Stimulated activated CD4-positive, alpha-beta T cell treated with anti-CD3 and anti-CD28 coated beads, Interleukin-12 subunit alpha, Interleukin-12 subunit beta, amount 100 ng/mL, for 4 hours (primary cell): ENCODE measurements at places on chromosomes 16 and 17.
A peak's percentile ranks its signal among the peaks of the same experiment; 100 is the strongest.

GRCh38 chr16:24821129-24821528 lies 24.6 kb upstream of the SLC5A11 start:
- no peak for DNase-seq

DNA sequence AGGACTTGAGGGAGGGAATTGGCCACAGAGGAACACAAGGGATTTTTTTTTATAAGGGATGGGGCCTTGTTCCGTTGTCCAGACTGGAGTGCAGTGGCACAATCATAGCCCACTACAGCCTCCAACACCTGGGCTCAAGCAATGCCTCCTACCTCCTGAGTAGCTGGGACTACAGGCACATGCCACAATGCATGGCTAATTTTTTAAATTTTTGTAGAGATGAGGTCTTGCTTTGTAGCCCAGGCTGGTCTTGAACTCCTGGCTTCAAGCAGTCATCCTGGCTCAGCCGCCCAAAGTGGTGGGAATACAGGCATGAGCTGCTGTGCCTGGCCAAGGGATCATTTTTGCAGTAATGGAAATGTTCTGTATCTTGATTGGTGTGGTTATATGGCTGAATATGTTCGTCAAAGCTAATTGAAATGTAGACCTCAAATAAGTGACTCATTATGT lies 56.9 kb downstream of the VMP1 start:
- no peak for DNase-seq

DNA sequence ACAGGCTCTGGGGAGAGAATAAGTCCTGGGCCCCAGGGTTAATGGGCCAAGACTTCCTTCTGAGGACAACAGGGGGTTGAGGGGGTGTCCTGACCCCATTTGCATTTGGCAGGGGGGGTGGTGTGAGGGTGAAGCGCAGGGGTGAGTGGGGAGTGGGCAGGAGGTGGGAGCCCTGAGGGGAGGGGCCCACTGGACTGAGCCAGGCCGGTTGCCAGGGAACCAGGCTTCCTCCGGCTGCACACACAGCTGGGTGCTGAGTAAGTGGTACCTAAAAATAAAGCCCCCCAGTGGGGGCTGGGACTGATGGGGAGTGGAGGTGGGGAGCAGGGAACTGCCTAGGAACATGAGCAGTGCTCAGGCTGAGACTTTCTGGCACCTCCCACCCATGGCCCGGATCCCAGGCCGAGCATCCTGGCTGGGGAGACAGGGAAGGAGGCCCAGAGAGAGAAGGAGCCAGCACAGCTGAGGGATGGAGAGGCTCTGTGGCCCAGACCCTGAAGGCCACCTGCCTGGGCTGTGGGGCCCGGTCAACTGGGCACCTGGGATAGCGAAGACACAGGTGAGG lies 7.5 kb upstream of the RASD1 start:
- DNase-seq, result no peak

DNA sequence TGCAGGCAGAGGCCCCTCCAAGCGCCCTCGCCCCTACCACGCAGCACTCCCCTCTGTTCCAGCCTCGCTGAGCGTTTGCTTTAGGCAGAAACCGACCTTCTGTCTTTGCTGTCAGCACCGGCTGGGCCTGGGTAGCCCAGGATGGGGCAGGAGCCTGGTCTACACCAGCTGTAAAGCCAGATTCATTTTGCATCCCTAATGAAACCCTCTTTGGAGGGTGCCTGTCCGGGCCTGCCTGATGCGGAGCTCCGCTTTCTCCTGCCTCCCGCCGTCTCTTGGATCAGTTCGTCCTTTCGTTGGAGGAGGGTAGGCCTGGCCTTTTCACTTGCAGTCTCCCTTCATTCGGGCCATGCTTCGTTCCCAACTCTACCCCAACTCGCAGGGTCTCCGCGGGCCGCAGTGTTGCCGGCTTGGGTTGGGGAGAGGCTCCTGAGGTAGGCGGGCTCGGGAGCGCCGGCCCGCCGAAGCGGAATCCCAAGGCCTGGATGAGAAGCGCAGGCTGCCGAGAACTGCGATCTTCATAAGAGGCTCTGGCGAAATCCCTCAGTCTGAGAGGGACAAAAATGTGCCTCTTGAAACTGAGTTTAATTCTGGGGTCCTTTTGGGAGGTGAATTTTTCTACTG lies 4.8 kb upstream of the HOXB8 start:
- DNase-seq, result no peak

- DNase-seq, result no peak
These were observed 452.4 kb upstream of the C16orf82 start for GRCh38 chr16:26614237-26614841.

DNA sequence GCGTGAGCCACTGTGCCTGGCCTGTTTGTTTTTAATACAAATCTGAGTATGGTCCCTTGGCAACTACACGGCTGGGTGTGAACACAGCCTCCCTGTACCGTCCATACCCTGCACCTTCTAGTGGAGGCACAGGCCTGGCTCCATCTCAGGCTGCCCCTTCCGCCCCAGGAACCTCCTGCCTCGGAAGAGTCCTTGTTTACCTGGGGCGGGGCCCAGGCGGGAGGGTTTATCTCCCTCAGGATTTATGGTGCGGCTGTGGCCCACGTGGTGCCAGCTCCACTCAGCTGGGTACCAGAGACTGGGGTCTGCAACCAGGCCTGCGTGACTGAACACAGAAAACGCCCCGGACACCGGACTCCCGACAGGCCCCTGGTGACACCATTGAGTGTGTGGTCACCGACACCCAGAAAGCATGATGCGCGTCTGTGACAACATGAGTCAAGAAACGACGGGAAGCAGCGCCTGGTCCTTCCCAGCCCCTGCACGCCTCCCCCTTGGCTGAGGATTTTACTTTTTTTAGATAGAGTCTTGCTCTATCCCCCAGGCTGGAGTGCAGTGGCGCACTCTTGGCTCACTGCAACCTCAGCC lies 19.0 kb downstream of the UNKL start:
- DNase-seq, result no peak

DNA sequence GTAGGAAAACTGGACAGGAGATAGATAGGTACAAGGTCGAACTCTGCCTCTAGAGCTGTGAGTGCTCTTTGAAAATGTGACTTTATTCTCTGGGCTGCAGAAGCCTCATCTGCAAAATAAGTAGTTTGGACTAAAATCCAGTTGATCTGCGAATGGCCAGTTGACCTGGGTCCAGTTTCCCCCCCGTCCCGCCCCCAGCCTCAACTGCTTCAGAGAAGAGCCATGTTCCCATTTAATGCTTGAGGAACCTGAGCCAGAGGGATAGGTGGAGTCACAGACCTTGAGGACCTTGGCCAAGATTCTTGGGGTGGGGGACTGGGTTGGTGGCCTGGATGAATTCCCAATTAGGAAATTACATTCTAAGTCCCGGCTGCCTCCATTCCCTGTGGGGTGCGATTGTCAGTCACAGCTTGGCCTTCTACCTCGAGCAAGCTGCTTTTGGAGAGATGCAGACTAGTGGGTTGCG lies 14.1 kb downstream of the TBX2 start:
- DNase-seq, result no peak

DNA sequence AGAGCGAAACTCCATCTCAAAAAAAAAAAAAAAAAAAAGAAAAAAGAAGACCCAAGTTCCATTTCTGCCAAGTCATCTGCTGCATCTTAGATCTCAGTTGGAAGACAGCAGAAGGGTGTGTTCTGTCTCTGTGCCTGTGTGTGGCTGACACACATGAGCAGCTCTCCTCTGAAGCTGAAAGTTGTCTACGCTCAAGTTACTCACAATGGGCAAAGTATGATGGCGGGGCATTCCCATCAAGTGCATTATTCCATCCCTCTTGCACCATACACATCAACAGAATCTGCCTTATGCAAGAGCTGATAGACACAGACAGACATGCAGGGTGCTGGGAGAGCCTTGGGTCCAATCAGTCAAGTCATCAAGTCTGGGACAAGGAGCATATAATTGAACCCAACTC lies 402.2 kb downstream of the XYLT1 start:
- no peak for DNase-seq

- no peak for DNase-seq
These were observed 1.2 kb downstream of the PRPF8 start for GRCh38 chr17:1683459-1683858.

GRCh38 chr16:85077039-85077438 lies 35.2 kb downstream of the CIBAR2 start:
- no peak for DNase-seq

DNA sequence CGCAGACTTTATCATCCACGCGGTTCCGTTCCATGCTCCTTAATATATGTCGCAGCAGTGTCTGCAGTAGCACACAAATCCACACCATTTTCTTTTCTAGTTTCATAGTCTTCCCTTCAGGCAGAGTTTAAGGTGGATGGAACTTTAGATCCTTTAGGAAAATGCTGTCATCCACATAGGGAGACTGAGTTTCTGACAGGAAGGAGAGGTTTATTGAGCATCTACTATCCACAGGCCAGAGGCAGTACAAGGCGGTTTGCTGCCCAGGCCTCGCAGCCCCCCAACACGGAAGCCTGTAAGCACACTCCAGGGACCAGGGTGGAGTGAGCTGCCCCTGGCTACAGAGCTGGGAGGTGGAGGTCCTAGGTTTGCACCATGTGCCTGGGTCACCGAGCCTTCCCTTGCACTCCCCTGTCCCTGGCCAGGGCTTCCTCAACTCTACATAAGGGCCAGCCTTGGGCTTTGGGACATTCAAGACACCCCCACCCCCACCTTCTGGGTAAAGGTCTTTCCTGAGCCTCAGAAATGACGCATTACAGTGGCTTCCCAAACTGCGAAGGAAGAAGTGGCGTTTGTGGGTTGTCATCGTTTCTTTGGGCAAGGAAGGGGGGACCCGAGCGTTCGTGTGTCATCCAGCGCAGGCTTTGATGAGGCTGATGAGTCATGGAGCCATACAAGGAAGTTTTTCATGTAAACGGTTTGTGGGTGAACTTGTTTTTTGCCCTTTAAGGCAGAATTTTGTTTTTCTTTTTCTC lies 146.5 kb upstream of the PLCG2 start:
- DNase-seq, result peak; percentile 60
